Cerebellar nuclear complex (tissue), 1 donor: ENCODE measurements at places on chromosomes 2 and 18.
A peak's percentile ranks its signal among the peaks of the same experiment; 100 is the strongest.

- no peak for DNase-seq
Observed at GRCh38 chr2:111656894-111657293, 227.1 kb downstream of the ANAPC1 start.

DNA sequence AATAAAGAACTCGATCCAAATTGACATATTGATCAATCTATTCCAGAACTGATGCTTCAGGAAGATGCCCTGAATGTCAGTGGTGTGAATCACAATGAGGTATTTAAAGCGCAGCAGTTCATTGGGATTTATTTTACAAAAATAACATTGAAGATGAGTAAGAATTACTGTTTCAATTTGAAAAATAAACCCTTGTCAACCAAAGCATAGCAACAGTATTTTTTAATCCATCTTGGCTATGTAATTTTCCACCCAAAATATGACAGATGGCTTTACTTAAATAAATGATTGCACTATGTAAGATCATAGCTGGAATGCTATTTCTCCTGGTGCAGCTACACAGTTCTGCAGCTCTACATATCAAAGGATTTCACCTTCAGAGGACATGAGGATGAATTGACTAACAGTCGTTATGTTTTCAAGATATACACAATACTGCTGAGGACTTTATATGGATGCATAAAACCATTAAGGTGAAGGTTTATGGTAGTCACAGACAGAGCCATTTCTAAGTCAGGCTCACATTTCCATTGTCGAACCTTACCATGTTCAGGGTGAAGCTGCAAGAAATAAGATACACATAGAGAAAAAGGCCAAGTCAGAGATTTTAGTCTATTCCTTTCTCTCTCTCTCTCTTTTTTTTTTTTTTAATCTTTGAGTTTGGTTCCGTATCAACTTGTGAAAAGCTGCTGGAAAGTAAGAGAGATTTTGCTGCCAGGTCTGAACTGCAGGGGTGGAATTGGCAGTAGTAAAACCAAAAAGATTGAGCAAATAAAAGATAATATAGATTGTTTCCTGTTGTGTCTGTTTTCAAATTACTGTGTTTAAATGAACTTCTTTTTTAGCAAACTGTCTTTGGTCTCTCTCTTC is 398.0 kb upstream of the CDH20 start:
- DNase-seq, result no peak

- DNase-seq, result no peak
Observed at GRCh38 chr2:177407031-177407430, 14.5 kb downstream of the AGPS start.

- DNase-seq, result no peak
Observed at GRCh38 chr2:136207665-136208064, 89.7 kb upstream of the CXCR4 start.

- peak; percentile 42 for DNase-seq
Observed at GRCh38 chr18:48859311-48860268, 91.2 kb downstream of the SMAD7 start.

DNA sequence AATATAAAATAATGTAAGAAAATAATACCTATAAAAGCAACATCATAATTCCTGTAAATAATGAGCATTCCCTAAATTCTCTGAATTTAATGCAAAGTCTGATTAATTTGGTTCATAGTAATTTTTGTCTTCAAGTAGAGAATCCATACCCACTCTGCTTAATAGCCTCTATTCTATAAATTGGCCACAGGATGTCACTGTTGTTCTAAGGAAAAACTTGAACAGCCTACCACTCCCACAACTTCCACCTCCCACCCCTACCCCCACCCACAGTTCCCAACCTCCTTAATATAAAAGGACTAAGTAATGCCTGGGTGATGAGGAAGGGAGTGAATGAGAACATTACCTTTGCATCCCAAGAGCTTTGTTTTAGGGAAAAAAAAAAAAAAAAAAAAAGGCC is 27.2 kb upstream of the BBS5 start:
- DNase-seq, result no peak

DNA sequence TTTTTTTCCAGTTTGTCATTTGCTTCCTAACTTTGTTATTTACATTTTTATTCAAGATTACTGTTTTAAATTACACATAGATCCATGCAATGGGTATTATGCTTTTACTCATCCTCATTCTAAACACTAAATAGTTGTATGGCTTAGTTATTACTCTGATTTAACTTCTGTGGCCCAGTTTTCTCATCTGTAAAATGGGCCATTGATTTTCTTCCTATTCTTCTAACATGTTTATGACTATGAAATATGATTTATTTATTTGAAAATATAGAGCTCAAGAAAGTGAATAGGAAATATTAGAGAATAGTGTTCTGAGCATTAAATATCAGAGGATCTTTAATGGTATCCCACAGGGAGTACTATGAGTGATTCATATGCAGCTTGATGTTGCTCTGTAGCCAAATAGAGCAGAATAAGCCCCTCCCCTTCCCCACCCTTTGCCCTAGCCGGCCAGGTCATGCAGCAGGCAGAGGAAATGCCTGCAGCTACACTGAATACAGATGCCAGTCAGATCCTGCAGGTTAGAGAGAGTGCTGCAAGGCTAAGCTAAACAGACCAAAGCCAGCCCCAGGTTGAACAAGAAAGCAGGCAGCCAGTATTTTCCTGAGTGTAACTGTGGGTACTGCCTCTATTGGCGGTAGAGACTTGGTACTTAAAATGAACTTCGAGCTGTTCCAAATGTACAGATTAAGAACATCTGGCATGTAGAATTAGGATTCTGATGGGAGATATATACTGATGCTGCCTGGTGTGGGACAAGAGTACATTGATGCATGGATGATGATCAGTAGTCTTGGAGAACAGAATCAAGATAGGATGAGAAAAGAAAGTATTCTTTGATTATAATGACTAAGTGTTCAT is 11.7 kb upstream of the ACYP2 start:
- DNase-seq, result no peak

- no peak for DNase-seq
Observed at GRCh38 chr2:11312770-11313471, 31.5 kb downstream of the ROCK2 start.

DNA sequence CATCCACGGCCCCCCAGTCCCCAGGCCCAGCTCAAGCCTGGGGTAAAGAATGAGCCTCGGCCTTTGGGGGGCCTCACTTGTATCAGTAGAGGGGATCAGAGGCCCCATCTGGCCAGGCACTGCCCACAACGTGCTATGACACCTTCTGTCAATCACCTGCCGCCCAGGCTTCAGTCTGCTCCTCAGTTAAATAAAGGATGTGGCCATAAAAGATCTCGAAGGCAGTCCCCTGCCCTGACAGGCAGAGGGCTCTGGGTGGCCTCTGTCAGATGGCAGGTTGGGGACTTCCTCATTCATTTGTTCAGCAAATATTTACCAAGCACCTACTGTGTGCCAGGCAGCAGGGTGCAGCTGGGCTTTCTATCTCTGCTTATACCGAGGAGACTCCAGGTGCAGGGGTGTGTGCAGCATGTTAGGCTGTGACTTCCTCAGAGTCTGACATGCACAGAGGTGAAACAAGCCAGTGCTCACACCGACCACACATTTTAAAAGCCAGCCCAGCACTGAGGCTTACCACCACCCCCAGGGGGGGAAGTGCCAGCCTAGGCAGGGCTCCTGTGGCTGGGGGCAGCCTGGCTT is 166.4 kb downstream of the GALNT1 start:
- DNase-seq, result no peak

DNA sequence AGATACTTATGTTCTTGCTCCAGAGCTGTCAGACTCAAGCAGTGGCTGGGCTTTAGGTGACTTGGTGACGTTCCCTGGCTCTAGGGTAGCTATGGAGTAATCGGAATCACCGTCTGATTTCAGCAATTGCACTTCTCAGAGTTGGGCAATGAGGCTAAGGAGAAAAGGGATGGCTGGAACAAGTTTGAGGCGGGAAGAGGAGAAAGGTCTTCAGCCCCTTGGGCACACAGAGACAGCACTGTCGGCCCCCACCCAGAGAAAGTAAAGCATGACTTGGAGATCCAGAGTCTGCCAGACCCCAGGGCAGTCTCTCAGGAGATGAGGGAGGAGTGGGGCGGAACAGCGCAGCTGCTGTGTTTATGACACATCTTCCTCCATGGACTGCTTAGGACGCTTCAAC is 114.5 kb downstream of the KLHL29 start:
- no peak for DNase-seq

- DNase-seq, result no peak
Observed at GRCh38 chr2:205054789-205055188, 509.5 kb downstream of the PARD3B start.

DNA sequence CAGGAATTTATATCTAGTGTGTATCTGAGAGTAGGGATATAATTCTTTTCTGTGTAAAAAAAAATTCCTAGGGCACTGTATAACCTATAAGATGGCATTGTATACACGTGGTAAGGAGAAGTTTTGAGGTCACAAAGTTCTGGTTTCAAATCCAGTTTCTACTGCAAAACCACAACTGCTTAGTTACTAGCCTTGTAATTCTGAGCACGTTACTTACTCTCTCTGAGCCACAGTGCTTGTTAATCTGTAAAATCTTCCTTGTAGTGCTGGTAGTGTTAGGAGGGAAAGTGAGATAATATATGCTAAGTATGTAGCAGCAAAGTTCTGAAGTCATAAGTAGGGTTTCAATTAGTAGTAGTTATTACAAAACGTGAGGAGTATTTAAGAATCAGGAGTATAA is 175.4 kb downstream of the SATB2 start:
- DNase-seq, result no peak

DNA sequence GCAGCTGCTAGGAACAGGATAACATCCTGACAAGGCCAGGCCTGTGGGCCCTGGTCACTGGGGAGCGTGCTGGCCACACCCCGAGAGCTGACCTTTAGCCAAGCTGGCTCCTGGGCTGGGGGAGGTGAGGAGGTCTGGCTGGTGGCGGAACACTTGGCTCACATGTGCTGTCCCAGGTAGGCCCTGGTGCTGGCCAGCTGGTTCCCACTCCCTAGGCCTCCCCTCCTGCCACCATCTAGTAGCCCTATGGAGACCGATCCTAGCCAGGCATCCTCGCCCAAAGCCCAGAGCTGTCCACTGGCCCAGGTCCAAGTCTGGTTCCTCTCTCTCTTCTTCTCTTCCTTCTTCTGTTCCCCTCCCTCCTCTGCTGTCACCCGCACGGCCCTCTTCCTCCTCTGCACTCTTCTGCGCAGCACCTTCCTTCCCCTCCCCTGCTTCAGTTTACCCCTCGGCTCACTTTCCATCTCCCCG is 52.4 kb downstream of the TNS1 start:
- no peak for DNase-seq

DNA sequence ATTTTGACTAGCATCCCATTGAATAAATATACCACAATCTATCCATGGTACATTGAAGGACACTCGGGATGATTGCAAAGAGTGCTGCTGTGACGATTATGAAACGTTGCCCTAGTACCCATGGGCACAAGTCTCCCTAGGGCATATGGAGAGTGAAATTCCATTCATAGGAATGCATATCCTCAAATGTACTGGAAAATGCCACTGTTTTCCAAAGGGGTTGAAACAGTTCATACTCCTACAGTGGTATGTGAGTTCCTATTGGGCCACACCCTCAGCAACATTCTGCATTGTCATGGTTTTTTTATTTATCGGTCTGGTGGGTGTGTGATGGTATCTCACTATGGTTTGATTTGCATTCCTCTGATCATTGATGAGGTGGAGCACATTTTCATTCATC is 130.6 kb downstream of the TWIST2 start:
- no peak for DNase-seq

DNA sequence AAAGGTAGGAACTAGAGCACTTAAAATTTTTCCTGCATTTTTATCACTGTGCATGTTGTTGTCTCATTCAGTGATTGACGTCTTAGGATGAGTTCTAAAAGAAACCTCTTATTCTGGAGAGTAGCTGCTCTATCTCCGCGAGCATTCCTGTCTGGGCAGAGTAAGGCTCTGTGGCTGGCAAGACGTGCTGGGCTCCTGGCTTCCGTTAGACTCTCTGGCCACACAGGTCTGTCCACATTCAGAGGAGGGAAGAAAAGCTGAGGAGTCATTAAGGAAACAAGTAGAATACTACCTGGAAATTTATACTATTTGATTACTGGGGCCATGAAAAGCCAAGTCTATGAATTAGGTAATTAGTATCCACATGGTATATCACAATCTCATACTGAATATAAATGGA is 138.0 kb upstream of the DNMT3A start:
- no peak for DNase-seq

GRCh38 chr2:206974551-206974950 is 35.2 kb downstream of the CPO start:
- no peak for DNase-seq

- no peak for DNase-seq
Observed at GRCh38 chr2:64212346-64212745, 68.1 kb upstream of the PELI1 start.

- no peak for DNase-seq
Observed at GRCh38 chr2:176531608-176532007, 262.4 kb downstream of the MTX2 start.

DNA sequence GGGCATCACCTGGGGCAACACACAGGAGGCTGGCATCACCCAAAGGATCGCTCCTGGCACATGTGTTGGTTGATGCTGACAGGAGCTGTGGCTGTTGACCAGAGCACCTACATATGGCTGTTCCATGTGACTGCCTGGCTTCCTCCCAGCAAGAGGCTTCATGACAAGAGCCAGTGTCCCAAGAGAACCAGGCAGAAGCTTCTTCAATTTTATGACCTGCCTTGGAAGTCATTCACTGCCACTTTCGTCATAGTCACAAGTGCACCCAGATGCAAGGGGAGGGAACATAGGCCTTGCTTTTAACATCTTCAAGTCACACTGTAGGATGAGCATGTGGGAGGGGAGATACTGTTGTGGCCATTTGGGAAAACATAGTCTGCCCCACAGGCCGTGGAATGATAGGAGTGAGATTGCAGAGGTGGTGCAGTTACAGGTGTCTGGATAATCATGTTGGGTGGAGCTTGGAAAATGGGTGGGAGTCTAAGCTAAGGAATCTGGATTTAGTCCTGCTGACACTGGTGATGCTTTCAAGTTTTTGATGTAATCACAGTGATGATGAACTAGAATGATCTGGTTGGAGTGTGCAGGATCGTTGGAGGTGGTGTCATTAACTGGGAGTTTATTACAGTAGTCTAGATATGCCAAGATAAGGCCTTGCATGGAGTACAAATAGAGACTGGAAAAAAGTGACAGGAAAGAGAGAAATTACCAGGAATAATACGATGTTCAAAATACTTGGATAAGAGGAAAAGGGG is 107.0 kb downstream of the RAPGEF4 start:
- DNase-seq, result no peak

DNA sequence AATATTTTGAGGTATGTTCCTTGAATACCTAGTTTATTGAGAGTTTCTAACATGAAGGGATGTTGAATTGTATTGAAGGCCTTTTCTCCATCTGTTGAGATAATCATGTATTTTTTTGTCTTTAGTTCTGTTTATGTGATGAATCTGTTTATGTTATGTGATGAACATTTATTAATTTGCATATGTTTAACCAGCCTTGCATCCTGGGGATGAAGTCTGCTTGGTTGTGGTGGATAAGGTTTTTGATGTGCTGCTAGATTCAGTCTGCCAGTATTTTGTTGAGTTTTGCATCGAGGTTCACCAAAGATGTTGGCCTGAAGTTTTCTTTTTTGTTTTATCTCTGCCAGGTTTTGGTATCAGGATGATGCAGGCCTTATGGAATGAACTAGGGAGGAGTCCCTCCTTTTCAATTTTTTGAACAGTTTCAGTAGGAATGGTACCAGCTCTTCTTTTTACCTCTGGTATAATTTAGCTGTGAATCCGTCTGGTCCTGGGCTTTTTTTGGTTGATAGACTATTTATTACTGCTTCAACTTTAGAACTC is 71.9 kb downstream of the EPC2 start:
- no peak for DNase-seq
